ENCODE measurements at places on chromosomes 7 and 10. TPM values are rescaled to one million over a fixed set of nuclear protein-coding genes. Genes with fewer than 3 reads are reported as not detected.

GPR141 gene
- total RNA-seq: not detected

FAM200A gene
- total RNA-seq: 5.9 TPM

HTR5A gene
- total RNA-seq: not detected

PLEKHS1 gene
- not detected for total RNA-seq

PTPRZ1 gene
- 0.72 TPM for total RNA-seq

MUC12 gene
- not detected for total RNA-seq

Data from fibroblast of the aortic adventitia (primary cell).